ENCODE measurements at places on chromosomes 4 and X. TPM values are rescaled to one million over a fixed set of nuclear protein-coding genes. Genes with fewer than 3 reads are reported as not detected.
A peak's percentile ranks its signal among the peaks of the same experiment; 100 is the strongest.

- DNase-seq: peak; percentile 59
These were observed 2.1 kb upstream of the DIAPH2 start for GRCh38 chrX:96682516-96682915.

DNA sequence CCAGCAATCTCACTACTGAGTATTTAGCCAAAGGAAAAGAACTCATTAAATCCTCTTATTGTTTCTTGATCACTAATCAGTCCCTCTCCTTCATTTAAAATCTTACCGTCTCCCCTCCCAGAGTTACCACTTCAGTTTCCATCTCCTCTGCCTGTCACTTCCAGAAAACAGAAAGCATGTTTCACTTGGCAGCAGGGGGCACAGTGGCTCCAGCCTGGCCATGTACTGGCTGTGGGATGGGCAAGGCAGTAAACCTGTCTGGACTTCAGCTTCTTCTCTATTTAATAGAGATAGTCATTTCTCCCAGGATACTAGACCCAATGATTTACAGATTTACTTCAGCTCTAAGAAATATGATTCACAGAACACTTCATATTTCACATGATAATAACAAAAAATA, 63.2 kb downstream of the CD40LG start:
- peak; percentile 69 for DNase-seq

GRCh38 chrX:16014171-16014570, 109.2 kb upstream of the GRPR start:
- DNase-seq: no peak

PARM1 gene
- not detected for total RNA-seq

DNA sequence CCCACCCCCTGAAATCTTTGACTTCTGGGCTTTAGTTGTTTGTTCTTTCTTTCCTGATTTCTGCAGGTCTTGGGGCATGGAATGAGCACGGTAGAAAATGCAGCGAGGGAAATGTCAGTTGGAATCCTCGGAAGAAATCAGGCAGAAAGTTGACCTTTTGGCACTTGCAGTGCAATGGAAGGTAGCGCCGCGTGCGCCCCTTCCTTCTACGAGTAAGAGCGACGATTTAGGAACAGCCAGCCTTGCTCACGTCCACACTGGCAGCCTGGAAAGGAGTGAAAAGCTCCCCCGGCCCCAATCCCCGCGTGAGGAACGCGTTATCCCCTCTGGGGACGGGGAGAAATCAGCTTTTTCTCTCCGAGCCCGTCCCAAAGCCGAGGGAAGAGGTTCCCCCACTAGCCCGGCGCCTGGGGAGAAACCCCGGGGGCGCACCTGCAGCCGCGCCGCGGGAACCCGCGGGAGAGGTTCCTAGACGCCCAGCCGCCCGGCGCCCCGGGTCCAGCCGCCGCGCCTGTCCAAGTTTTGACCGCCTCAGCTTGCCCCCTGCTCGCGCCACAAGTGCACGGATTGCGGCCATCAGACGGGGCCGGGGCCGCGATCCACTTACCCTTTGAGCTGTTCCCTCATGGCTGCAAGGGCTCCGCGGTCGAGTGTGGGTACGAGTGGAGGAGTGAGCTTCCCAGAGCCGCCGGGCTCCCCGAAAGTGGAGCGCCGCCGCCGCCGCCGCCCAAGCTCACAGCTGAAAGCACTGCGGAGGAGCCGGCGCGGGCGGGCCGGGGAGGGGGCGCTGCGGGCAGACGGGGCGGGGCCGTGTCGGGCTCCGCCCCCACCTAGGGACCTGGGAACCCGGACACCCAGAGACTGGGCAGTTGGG, 194.6 kb upstream of the FTHL17 start:
- peak; percentile 67 for DNase-seq

DNA sequence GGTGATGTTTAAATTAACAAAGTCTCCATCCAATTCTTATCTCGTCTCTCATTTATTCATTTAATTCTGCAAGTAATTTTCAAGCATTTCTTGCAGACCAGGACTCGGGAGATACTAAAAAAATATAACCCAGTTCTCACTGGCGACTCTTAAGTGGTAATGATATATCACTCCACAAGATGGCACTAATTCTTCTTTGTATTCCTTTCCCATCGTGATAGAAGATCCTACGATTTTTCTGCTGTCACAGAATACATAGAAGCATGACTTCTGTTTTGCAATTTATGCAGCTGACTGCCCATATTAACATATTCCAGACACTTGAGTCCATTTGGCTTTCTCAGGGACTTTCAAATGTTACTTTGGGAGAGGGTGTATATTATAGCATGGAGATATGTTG, 64.0 kb upstream of the FGF13 start:
- no peak for DNase-seq

AKAP14 gene
- not detected for total RNA-seq

DNA sequence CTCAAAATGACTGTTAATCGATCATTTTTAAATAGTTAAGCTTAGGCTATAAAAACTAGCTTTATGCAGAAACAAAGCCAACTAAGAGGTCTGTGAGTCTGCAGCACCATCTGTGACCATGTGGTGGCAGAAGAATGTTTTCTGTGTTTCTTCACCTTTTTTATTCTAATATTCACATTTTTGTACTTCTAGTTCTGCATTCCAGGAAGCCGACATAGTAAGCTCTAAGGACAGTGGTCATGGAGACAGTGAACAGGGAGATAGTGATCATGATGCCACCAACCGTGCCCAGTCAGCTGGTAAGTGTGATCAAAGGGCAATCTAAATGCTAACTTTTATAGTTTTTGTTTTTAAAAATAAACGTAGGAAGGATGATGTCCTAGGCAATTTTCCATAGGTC, 5.6 kb downstream of the PCDH10 start:
- DNase-seq: no peak

SEL1L3 gene
- total RNA-seq: 33.9 TPM

EGF gene
- total RNA-seq: not detected

DNA sequence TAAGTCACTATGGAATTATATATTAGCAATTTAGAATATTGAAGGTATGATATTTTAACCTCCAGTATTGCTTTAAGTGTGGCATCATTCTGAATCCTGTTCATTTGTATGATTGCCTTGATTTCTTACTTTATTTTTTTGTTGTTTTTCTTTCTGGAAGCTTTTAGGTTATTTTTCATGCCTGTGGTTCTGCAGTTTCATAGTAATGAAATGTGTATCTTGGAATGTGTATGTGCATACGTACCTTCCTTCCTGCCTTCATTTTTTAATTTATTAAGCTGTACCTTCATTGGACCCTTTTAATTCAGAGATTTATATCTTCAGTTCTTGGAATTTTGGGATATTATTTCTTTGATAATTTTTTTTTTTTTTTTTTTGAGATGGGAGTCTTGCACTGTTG, 22.1 kb downstream of the CPEB2 start:
- DNase-seq: no peak
